CD4-positive, alpha-beta T cell treated with Interleukin-4 for 4 hours (primary cell): ENCODE measurements at places on chromosomes 12 and 14.

DNA sequence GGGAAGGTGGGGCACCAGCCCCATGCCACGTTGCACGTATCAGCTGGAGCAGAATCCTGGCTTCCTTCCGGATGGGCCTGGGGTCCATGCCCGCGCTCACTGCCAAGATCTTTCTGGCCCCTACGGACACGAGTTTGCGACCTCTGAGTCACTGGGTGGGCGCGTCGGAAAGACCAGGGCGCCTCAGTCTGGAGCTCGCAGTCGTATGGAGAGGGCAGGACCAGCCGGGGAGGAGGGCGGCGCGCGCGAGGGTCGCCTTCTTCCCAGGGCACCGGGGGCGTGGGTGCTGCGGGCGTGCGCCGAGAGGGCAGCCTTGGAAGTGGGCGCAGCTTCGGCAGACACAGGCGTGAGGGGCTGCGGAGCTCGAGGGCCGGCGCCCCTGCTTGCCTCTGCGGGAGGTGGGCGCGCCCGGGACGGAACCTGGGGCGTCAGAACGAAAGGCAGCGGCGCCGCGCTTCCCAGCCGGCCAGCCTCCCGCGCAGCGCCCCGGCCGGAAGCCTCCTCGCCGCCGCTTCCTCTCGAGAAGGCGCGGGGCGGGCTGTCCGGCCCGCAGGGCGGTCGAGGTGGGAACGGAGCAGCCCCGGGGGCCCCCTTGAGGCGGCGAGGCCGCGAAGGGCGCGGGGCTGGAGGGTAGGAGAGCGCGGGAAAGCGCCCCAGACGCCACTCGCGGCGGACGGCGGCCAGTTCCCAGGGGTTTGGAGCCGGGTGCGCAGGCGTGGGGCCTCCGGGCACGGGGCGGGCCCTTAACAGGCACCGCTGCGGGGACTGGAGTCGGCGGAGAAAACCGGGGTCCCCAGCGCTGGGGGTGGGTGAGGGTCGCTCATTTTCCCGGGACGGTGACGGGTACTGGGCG lies at the start of gene ARL6IP4:
TSS of gene ARL6IP4 (plus strand) at position 499 of the 853 bp plus-strand sequence. CDS start 459 bp downstream, outside the sequence.
- peak; percentile 40 for DNase-seq

- no peak for DNase-seq
These were observed 23.8 kb downstream of the CFAP251 start for GRCh38 chr12:121942145-121942718.

DNA sequence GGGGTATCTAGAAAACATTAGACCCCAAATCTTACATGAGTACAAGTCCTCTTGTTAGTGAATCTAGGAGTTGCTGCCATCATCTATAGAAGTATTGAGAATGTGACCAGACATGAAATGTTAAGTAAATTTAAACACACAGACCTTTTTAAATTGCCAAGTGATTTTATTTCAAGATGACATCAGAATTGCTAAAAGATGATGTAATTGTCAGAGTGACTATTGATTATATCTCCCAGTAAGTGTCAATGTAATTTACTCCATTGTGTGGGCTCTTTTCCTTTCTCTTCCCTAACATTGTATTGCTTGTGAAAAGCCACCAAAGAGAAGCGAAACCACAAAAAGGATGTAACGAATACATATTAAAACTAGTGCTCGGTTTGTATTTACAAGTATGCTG lies 16.8 kb downstream of the ADAM21 start:
- no peak for DNase-seq

DNA sequence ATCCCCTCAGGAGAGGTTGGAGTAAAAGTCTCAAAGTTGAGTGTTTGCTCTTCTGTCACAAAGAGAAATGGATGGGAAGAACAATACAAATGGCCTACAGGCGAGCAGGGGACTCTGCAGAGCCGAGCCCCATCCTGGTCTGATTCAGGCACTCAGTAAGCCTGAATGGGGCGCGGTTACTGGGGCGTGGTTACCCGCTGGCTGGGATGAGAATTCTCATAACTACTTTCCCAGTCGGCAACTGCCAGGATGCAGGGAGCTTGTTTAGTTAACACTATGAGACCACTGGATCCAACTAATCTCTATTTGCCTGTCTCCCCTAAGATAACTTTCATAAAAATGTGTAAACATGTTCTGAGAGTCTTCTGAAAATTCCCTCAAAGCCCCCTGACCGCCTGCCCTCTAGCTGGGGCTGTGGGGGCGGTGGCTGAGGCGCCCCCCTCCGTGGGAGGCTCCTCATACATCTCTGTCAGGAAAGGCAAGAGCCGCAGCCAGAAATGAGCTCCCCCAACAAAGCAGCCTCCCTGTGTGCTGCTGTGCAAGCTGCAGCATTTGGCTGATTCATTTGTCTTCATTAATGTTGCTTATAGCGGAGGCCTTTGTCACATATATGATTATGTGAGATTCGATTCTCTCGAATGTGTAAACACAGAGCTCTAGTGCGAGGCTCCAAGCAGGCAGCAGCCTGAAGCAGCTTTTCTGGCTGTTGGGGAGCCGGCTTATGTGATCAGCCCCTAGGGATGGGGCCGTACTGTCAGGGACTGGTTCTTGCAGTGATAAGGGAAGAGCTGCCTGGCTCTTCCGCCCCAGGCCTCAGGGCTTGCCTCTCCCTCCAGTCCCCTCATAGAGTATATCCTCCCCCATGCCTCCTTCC lies 126.1 kb upstream of the ARHGAP5 start:
- DNase-seq: no peak

DNA sequence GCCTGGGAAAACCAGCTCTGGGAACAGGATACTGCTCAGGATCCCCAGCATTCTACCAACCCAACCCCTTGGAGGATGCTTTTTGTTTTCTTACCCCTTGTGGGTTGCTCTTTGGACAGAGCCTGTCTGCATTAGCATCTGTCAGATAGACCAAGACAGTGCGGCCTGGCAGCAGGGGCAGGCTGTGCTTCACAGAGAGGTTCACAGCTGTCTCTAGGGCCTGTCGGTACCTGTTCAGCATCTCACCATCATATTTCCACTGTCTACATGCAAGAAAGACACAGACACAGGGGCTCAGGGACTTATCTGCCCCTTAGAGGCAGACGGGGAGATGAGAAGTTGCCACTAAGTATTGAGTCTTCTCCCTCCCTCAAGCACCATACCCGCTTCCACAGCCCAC lies 21.8 kb downstream of the TEP1 start:
- no peak for DNase-seq

DNA sequence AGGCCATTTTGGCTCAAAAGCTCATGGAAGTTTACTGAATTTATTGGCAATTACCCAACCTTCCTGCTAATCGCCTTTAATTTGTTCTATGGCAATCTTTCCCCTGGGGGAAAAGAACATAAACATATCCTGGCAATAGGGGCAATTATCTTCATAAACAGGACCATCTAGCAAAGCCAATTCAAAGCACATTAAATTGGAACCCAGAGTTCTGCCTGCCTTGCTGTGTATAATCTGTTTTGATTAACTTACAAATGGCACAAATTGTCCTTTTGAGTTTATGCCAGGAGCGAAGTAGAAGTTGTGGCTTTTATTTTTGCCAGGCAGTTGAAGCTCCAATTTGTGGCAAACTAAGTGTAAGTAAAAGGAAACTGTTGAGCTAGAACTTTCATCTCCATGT lies 68.6 kb downstream of the C12orf50 start:
- DNase-seq: no peak

DNA sequence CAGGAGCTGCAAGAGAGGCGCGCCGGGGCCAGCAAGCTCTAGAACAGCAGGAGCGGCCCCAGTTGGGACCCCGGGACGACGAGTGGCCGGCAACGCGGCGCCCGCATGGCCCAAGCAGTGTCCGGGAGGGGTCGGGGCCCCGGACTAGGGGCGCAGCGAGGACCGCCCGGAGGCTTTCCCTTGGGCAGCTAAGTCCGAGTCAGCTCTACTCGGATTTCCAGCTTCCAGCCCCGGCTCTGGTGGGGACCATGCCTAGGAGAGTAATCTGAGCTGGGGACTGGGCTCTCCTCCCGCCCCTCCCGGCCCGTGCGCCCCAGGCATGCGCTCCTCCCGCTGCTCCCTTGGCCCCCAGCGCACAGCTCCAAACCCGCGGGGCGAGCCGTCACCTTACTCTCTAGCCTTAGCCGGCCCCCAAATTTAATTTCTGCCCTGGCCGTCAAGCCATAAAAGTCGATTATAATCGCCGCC lies 41.6 kb upstream of the CAPRIN2 start:
- DNase-seq: no peak

DNA sequence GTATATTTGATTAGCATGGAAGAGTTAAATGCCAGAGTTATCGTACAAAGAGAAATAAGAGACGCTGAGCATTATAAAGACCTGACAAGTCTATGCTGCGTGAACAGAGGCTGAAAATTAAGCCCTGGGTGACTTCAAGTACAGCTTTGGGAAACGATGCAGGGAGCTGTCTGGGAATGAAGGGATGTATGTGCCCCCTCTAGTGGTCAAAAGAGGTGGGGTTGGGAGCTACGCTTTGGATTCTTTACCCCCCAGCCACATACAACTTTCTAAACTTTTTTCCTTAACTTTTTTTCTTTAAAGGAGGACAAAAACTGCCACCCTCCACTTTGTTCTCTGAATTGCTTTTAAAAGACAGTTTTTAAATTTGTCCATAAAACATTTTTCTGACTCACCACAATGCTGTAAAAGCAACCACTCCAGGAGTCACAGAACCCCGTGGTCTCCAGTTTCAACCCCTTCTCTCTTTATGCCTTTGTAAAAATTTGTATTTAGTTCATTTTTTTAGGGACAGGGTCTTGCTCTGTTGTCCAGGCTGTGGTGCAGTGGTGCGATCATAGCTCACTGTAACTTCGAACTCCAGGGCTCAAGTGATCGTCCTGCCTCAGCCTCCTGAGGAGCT lies 59.4 kb downstream of the ZNF664 start:
- peak; percentile 21 for DNase-seq

- DNase-seq: no peak
These were observed 10.7 kb upstream of the GPR68 start for GRCh38 chr14:91255026-91255695.

- DNase-seq: no peak
These were observed 147.8 kb upstream of the PLEKHA5 start for GRCh38 chr12:18981732-18982131.

GRCh38 chr12:98437806-98438595 lies 77.4 kb upstream of the TMPO start:
- DNase-seq: no peak

- DNase-seq: no peak
These were observed 239.0 kb downstream of the FBXL14 start for GRCh38 chr12:1355396-1355795.

GRCh38 chr14:104271391-104271790 lies 133.0 kb downstream of the KIF26A start:
- DNase-seq: no peak

- DNase-seq: no peak
These were observed 242.0 kb upstream of the DAAM1 start for GRCh38 chr14:58946431-58946830.

- DNase-seq: no peak
These were observed 454.8 kb downstream of the AEBP2 start for GRCh38 chr12:19894050-19894449.

GRCh38 chr12:6961695-6962284 lies 8.7 kb downstream of the PHB2 start:
- DNase-seq: no peak

DNA sequence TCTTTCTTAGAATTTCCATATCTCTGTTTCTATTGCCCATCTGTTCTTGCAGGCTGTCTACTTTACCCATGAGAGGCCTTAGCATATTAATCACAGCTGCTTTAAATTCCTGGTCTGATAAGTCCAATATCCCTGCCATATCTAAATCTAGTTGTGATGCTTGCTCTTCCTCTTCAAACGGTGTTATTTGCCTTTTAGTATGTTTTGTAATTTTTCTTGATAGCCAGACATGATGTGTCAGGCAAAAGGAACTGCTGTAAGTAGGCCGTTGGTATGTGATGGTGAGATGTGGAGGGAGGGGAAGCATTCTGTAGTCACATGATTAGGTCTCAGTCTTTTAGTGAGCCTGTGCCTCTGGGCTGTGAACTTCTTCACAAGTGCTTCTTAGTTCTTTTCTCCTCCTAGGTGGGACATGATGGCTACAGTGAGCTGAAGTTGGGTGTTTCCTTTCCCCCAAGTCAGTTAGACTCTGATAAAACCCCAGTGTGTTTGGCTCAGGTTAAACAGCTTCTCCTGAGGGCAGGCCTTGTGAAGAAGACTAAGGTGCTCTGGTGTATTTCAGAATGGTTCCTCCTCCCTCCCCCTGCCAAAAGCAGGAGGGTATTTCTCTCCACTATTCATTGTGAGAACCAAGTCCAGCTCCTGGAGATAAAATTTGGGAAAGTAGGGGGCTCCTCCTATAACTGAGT lies 195.9 kb upstream of the PARP11 start:
- DNase-seq: no peak

GRCh38 chr12:118526255-118527095 lies 150.1 kb downstream of the SUDS3 start:
- DNase-seq: no peak

GRCh38 chr14:100888789-100889315 lies 14.7 kb downstream of the RTL1 start:
- DNase-seq: no peak

DNA sequence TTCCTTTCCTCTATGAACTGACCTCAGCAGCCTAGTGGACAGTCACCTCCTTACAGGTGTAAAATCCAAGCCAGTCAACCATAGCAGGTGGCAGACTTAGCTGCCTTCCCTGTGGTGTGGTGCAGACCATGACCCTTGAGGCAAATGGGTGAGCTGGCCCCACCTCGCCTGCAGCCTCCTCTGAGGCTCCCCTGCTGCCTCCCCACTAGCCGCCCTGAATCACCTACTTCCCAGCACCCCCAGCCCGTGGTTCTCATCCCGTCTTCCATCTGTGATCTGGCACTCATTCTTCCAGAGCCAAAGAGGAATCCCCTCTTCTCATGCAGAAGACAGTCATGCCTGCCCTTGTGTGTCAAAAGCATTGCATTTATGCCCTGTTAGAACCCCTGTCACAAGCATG lies 34.4 kb upstream of the TSPAN9 start:
- no peak for DNase-seq

DNA sequence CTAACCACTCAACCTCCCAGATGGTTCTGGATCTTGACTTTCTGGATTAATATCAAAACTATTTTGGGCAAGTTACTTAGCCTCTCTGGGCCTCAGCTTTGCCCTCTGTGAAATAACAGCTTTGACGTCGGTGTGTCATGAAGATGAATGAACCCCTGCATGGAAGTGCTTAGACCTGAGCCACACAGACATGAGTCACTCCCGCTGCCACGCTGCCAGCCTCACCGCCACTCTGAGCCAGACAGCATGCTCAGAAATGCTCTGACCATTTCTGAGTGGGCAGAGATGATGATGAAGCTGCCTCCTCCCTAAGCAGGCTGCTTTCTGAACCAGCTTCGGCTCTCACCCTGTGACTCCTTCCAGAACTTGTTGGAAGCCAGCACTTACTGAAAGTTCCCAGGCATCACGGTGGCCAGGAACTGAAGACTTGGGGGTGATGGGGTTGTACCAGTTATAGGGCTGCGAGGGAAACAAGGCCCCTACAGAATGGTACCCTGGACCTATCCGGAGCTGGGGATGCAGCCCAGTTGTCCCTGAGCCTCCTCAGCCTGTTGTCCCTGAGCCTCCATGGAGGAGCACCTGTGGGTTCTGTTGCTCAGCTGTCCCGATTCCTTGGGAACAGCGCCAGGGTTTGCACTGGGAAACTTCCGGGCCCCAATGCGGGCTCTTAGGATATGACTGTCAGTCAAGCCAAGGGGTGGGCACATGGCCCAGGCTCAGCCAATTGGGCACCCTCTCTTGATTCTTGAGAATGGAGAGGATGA lies 2.0 kb upstream of the CCDC197 start:
- peak; percentile 6 for DNase-seq
